ENCODE measurements at places on chromosomes 12 and 14. TPM values are rescaled to one million over a fixed set of nuclear protein-coding genes. Genes with fewer than 3 reads are reported as not detected.

GUCY2C gene
- total RNA-seq, result not detected

CLBA1 gene
- total RNA-seq, result 13.3 TPM

RABGGTA gene
- 13.7 TPM for total RNA-seq

ZFHX2 gene
- 1.5 TPM for total RNA-seq

SP7 gene
- not detected for total RNA-seq

BEGAIN gene
- 7.2 TPM for total RNA-seq

ZNF385A gene
- total RNA-seq, result 11.3 TPM

ACRBP gene
- total RNA-seq, result 0.45 TPM

JAG2 gene
- total RNA-seq, result 12.6 TPM

FLRT2 gene
- total RNA-seq, result 3.3 TPM

WNT5B gene
- 4.2 TPM for total RNA-seq

ANKRD33 gene
- not detected for total RNA-seq

RAD51AP1 gene
- total RNA-seq, result 19.4 TPM

LHX5 gene
- total RNA-seq, result not detected

CIDEB gene
- 0.12 TPM for total RNA-seq

RPGRIP1 gene
- total RNA-seq, result 0.28 TPM

FSCB gene
- total RNA-seq, result not detected

SERPINA9 gene
- not detected for total RNA-seq

GRIP1 gene
- 2.0 TPM for total RNA-seq

PPM1A gene
- total RNA-seq, result 36.8 TPM

TTC9 gene
- 3.0 TPM for total RNA-seq

RPS6KL1 gene
- 0.55 TPM for total RNA-seq

DBX2 gene
- total RNA-seq, result not detected

RHEBL1 gene
- 4.5 TPM for total RNA-seq

ART4 gene
- not detected for total RNA-seq

KRT71 gene
- total RNA-seq, result not detected

RFX4 gene
- total RNA-seq, result not detected

MYF6 gene
- not detected for total RNA-seq

TSPAN19 gene
- total RNA-seq, result not detected

RNF212B gene
- total RNA-seq, result not detected

TAS2R9 gene
- not detected for total RNA-seq

SIX1 gene
- total RNA-seq, result 4.8 TPM

CCT2 gene
- total RNA-seq, result 295 TPM

KRT6B gene
- total RNA-seq, result not detected

VWF gene
- 0.28 TPM for total RNA-seq

KRT78 gene
- not detected for total RNA-seq

ARHGEF25 gene
- total RNA-seq, result 6.3 TPM

C12orf56 gene
- not detected for total RNA-seq

LTBP2 gene
- total RNA-seq, result 8.3 TPM

SLC25A21 gene
- 2.3 TPM for total RNA-seq

CD163L1 gene
- total RNA-seq, result 0.20 TPM

Data from A549 treated with ZK216348 at 1 μM for 4 hours (cell line).